ENCODE measurements at places on chromosomes 7 and 10.

GRCh38 chr10:63634488-63635065 is 113.4 kb downstream of the REEP3 start:
- DNase-seq = no peak

DNA sequence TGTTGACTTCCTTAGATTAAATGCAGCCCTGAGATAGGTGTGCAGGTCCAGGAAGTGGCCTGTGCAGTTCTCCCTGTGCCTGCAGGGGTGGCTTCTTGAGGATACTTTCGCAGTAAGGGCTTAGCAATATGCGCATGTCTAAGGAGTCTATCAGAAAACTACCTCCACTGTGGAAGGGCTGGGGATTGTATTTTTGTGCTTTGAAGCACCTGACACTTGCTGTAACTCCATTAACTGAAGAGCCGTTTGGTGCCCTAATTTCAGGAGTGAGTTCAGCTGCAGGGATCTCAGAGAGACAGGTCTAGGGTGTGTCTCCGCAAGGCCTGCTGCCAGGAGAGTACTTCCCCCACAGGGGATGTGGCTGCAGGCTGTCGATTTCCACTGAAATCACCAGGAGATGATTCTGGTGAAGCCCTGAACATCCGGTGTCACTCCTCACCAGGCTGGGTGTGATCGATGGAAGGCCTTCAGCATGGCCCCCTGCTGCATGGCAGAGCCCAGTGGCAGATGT is 35.5 kb downstream of the IKZF1 start:
- DNase-seq = peak; percentile 73

- peak; percentile 17 for DNase-seq
Measured at GRCh38 chr10:18238870-18239485, 98.8 kb downstream of the CACNB2 start.

- no peak for DNase-seq
Measured at GRCh38 chr10:84342584-84342983, 14.2 kb downstream of the CCSER2 start.

- no peak for DNase-seq
Measured at GRCh38 chr7:96636979-96637378, 72.7 kb downstream of the SEM1 start.

Measured in CD4-positive, alpha-beta T cell treated with Interleukin-21 for 1 hour (primary cell).